NCI-H2107 (cell line): ENCODE measurements at places on chromosomes 6 and 20.
A peak's percentile ranks its signal among the peaks of the same experiment; 100 is the strongest.

DNA sequence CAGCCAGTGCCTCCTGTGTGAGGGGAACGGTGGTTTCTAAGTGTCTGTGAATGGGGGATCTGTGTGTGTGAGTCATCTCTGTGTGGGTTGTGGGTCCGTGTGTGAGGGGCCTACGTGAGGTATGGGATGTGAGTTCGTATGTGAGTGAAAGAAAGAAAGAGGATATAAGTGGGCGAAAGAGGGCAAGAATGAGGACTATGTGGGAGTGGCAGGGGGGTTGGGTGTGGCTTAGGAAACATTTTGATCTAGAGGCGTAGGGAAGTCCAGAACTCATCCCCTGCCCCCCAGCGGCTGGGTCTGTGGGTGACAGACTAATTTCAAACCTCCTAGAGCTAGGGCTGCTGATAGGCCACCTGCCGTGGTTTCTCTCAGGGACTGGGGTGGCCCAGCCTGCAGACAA is 35.5 kb downstream of the DHX35 start:
- no peak for DNase-seq

GRCh38 chr6:18465410-18466154 is 78.4 kb downstream of the RNF144B start:
- no peak for DNase-seq

DNA sequence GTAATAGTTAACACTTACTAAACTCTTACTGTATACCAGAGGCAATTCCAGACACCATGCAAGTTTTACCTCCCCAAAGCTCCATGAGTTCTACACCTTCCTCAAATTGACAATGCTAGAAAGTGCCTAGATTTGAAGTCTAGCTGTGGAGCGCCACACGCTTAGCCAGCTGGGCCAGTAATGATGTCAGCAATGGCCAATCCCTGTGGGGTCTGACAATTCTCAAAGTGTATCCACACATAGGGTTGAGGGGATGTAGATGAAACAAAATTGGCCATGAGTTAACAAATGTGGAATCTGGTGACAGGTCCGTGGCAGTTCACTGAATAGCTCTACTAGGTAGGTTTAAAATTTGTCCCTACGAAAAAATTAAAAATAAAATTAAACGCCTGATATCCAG is 1.3 kb downstream of the ZNF343 start:
- no peak for DNase-seq

- no peak for DNase-seq
Measured at GRCh38 chr6:119482850-119483285, 133.3 kb upstream of the MAN1A1 start.

DNA sequence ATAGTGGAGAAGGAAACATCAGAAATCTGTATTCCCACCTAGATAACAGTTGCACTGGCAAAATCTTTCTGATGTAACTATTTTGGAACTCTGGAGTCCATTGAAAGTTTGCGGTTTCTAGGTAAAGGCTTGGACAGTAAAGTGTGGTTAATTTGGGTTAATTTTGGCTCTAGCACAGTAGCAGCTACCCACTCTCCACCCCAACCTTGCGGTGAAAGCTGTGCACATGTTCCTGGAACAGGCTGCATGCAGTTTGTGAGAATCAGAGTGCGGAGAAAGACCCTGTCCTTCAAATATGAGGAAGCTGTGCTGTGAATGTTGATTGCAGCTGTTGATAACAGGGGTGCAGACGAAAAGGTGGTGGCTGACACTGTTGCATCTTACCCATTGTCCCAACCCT is 38.4 kb downstream of the SMOC2 start:
- DNase-seq, result no peak

DNA sequence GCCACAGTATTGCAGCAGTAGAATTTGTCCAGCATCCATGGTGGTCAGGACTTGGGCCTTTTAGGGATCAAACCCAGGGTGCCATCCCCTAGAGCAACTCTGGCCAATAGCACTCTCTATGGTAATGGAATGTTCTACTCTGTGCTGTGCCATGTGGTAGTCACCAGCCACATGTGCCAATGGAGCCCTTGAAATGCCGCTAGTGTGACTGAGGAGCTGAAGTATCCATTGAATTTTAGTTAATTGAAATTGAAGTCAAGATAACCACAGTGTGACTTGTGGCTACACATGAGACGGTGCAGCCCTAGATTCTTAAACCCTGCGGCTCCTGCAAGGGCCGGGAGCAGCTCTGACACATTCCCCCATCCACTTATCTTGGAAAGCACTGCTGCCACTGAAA is 54.6 kb downstream of the SLC2A10 start:
- DNase-seq, result no peak

GRCh38 chr6:48401016-48401415 is 290.0 kb upstream of the PTCHD4 start:
- DNase-seq, result no peak

GRCh38 chr6:162907876-162908481 is 180.2 kb downstream of the PACRG start:
- no peak for DNase-seq

- DNase-seq, result no peak
Measured at GRCh38 chr6:38336922-38337321, 302.8 kb downstream of the BTBD9 start.

- no peak for DNase-seq
Measured at GRCh38 chr20:51010932-51011331, 12.0 kb downstream of the KCNG1 start.

- no peak for DNase-seq
Measured at GRCh38 chr6:30913721-30914075, 340 bp upstream of the VARS2 start.

DNA sequence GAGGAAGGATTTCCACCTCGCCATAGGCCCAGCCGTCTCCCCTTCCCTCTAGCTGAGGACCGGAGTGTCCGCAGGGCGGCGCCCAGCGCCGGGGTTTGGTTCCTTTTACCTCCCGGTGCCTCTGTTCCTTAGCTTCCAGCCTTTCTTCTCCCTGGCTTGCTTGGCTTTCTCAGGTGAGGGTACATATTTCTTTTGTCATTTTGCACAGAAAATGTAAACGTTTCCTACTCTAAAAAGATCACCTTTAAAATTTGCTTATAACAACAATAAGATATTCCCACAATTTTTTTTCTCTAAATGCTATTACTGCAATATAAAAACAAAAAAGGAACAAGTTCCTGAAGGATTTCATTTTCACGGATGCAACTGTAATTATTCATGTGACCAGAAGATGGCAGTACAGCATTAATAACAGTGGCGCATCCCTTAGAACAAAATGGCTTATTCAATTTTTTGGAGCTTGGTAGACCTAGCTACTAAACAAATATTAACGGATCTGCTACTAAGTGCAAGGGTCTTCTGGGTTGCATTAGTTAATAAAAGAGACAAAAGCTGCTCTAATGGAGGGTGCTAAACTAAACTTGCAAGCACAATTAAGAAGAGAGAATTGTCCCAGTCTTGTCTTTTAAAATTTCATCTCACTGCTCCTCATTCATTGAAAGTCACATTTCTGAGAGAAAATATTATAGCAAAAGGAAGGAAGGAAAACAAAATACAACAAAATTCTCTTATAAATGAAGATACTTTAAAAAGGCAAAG is 172.9 kb downstream of the ADGRG6 start:
- peak; percentile 32 for DNase-seq

- DNase-seq, result no peak
Measured at GRCh38 chr6:151143806-151144205, 96.0 kb upstream of the AKAP12 start.

DNA sequence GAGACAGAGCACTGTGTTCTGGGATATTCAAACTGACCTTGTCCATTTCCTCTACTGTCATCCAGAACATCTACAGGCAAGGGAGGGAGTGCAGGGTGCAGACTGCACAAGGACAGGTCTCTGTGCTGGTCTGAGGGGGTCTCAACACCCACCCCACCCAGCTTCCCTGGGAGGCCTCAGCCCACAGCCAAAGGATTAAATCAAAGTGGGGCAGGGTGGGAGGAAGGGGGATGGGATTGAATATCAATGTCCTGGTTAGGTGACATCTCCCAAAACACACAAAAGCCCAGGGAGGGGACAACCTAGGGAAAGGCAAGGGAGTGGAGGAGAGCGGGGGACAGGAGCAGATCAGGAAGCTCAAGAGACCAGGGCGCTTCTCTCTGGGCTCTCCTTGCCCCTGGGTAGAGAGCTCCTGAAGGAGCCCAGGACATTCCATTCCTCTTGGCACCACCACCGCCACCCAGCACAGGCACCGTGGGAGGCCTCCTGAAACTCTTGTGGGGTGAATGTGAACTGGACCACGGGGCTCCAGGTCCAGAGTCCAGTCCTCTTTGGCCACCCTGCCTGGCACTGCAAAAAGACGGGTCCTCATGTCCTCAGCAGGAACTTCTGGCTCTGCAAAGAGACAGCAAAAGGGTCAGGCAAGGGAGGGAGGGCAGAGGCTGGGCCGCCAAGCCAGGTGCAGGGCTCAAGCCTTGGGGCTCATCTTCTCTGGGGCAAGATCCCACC is 73.9 kb downstream of the JPH2 start:
- DNase-seq, result no peak

GRCh38 chr20:18657575-18657974 is 69.7 kb downstream of the DTD1 start:
- DNase-seq, result no peak

DNA sequence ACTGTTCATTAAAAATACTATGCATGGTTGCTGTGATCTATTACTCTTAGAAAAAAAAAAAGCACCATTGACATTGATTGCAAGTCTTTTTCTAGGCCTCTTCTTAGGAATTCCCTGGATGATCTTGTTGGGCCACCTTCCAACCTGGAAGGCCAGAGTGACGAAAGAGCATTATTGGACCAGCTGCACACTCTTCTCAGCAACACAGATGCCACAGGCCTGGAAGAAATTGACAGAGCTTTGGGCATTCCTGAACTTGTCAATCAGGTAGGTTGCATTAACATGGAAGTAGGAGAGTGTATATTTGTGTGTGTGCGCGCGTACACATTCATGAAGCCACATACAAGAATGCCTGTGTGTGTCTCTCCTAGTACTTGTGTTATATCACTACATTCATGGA is 140.4 kb downstream of the NCOA3 start:
- DNase-seq, result no peak

- DNase-seq, result no peak
Measured at GRCh38 chr6:84763003-84763885, 1.2 kb downstream of the TBX18 start.

DNA sequence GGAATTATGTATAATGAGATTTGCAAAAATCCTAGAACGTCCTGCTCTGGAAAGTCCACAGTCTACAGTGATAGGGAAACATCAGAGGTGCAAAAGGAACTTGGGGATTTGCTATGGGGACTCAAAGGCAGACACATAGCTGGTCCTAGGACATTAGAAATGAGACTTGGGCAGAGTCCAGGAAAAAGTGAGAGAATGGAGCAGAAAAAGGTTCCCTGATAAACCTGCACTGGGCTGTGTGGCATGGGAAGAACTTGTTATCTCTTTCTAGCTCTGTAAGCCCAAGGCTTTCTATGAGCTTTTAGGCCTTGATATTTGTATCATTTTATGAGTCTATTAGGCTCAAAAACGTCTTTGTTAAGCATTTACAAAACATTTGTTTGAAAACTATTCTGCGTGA is 15.2 kb downstream of the PRND start:
- DNase-seq, result no peak

GRCh38 chr6:29976588-29977424 is 34.5 kb downstream of the HLA-A start:
- DNase-seq, result no peak

DNA sequence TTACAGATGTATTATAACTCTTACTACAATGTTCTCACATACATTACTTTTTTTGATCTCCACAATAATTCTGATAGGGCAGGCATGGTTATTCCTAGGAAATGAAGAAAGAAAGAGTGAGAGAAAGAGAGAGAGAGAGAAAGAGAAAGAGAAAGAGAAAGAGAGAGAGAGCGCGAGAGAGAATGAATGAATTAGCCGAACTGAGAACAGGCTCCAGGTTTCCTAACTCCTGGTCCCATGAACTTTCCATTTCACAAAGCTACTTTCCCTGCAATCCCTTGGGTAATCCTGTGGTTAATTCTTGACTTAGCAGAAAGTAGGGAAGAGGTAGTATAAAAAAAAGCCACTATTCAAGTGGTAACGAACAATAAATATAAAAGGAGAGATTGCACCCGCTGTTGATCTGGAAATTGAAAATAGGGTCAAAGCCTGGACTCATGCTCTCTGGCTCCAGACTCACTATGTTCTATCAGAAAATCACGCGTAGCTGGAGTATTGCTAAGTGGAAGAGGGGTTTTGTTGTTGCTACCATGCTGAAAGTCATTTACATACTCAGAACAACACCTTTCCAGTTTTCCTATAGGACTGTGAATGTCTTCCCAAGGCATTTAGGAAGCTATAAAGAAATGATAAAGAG is 131.2 kb downstream of the CCDC170 start:
- no peak for DNase-seq

DNA sequence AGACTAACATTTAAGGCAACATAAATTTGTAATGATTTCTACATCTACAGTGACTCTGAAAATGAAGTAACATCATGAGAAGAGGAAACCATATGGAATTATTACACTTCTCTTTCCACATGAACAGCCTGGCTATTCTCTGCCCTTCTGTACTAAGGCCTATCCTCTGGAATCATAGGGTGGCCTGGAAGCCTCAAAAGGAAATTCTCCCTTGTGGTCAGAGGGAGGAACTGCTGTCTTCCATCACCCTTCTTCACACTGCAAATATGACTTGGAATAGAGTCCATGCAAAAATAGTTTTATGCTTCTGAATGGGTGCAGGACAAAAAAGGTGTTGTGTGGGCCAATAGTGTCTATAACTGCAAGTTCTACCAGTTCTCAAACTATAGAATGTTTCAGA is 44.6 kb upstream of the SH3BGRL2 start:
- DNase-seq, result no peak

GRCh38 chr6:29813809-29814208 is 13.8 kb upstream of the HLA-G start:
- no peak for DNase-seq

- no peak for DNase-seq
Measured at GRCh38 chr6:25769983-25770382, 15.4 kb downstream of the SLC17A4 start.

DNA sequence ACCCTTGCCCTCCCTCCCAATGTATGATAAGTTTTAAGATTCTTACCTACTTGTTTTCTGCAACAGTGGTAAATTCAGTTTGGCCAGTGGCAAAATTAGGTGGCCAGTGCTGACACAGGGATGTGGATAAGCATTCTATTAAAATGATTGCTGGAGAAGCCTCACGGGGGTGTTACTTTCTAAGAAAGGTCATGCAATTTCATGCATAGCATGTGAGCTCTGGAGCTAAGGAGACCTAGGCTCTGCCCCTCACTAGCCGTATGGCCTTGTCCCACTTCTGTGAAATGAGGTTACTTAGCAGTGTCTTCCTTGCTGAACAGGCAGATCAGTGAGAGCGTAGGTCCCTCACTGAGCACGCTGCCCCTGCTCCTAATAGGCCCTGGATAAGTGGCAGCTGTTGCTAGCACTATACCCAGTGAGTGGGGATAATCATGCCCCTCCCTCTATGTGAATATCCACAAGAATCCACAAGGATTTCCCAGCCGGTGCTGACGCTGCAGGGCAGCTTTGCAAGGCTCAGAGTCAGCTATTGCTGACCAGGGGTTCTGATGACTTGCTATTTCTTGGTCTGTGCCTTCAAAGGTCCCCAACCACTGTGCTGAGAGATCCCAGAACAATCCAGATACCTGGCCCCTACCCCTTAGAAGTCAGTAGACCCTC is 86.5 kb upstream of the MRPS10 start:
- no peak for DNase-seq

- DNase-seq, result no peak
Measured at GRCh38 chr20:48154040-48154765, 368.9 kb upstream of the SULF2 start.

- DNase-seq, result no peak
Measured at GRCh38 chr20:24934101-24934661, 14.9 kb upstream of the CST7 start.

- DNase-seq, result no peak
Measured at GRCh38 chr6:123716506-123716905, 79.8 kb upstream of the TRDN start.
